ENCODE measurements at places on chromosomes 4 and X.

DNA sequence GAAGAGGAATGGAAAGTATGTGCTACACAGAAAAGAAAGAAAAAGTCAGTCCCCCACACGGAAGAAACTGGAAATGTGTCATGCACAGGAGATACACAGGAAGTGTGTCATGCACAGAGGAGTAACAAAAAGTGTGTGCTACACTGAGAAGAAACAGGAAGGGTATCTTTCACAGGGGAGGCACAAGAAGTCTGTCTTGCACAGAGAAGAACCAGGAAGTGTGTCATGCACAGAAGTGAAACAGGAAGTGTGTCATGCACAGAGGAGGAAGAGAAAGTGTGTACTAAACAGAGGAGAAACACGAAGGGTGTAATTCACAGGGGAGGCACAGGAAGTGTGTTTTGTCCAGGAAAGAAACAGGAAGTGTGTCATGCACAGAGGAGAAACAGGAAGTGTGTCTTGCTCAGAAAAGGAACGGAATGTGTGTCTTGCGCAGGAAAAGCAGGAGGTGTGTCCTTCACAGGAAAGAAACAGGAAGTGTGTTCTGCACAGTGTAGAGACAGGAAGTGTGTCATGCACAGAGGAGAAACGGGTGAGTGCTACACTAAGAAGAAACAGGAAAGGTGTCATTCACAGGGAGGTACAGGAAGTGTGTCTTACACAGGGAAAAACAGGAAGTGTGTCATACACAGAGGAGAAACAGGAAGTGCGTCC is 527.2 kb upstream of the PRKX start:
- no peak for DNase-seq

DNA sequence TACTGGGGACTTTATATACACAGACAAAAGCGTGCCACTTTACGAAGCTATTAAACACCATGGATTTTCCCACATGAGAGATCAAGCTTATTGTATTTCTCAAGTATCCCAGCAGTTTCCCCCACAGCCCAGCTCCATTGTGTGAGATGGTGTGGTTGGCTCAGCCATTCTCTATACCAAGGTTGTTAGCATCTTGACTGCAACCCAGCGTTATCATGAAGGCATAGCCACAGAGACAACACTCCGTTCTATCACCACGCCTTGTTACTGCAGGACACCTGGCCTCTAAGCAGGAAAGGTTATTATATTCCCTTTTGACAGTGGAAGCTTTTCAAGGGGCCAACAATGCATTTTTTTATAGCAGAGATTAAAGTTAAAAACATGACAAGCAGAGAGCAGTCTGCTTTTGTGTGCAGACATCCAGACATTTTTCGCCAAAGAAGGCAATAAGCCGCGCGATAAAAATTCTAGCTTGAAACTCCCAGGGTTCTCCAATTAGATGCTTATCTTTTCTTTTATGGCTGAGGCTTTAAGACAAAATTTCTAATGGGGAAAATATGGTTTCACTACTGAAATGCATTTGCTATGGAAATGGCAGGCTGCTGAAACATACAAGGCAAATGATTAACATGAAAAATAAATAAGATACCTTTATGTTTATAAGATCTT is 206.1 kb downstream of the MID1 start:
- no peak for DNase-seq

- DNase-seq = peak; percentile 79
These were observed 52.8 kb downstream of the FHDC1 start for GRCh38 chr4:152988721-152989553.

DNA sequence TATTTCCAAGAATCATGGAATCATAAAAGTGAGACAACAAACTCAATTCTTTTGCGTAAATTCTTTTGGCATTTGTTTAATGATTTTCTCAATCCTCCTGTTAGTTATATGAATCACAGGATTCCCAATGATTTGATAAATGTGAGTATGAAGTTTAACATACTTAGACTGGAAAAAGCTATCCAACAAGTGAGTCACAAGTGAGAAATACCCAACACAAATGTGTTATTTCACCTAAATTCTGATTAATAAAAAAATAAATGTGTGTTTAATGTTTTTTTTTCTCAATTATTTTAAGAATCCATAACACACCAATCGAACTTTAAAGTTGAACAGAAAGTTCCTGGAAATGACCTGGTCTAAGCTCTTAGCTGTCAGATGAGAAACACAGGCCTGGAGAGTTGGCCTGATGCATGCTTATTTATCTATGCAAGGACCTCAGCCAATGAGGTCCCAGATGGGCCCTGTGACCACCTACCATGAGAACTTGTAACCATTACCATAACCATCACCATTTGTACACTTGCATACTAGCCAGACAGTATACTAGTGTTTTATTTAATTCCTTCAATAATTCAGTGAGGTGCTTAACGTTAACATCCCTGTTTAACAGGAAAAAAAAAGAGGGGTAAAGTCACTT is 386.7 kb downstream of the SPRY1 start:
- DNase-seq = no peak

DNA sequence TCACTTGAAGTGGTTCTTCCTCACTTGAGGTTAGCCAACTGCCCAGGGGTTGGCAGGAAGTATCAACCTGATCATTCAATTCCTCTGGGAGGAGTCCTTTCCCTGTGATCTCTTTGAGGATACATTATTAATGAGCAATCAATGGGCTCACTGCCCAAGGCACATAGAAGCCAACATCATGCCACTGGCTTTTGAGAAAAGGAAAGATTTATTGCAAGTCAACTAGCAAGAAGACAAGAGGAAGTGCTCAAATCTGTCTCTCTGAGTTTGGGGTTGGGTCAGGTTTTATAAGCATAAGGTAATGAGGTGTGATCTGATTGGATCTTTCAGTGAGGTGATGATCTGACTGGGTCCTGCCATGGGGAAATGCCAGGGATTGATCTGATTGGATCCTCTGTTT is 39.6 kb downstream of the FGFBP1 start:
- DNase-seq = no peak

GRCh38 chr4:68954126-68954525 is 2.5 kb upstream of the UGT2A3 start:
- no peak for DNase-seq

- peak; percentile 0 for DNase-seq
These were observed 2.7 kb downstream of the SLC39A8 start for GRCh38 chr4:102342404-102343074.

GRCh38 chr4:31058656-31059055 is 338.5 kb downstream of the PCDH7 start:
- peak; percentile 40 for DNase-seq

DNA sequence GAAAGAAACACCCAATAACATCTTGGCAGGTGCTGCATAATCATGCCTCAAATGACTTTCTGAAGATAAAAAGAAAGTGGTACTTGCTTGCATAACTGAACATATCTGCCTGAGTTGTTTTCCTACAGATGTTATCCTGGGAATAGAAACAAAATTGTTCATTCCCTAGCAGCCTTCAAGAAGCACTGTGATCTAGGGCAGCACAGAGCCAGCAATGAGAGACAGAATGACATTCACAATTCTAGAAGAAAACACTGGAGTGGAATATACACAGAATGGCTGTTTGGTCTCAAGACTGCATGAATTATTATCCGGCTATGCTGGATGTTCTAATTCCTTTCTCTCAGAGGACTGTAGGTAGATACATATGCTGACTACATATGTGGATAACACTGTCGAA is 790.9 kb downstream of the PDHA2 start:
- DNase-seq = no peak

GRCh38 chrX:129585691-129586090 is 45.6 kb downstream of the OCRL start:
- no peak for DNase-seq

- no peak for DNase-seq
These were observed 264.1 kb downstream of the CBLL2 start for GRCh38 chrX:22536746-22537304.

- no peak for DNase-seq
These were observed 134.4 kb downstream of the EDA2R start for GRCh38 chrX:66504481-66504880.

GRCh38 chr4:90357117-90357710 is 230.0 kb downstream of the CCSER1 start:
- DNase-seq = no peak

DNA sequence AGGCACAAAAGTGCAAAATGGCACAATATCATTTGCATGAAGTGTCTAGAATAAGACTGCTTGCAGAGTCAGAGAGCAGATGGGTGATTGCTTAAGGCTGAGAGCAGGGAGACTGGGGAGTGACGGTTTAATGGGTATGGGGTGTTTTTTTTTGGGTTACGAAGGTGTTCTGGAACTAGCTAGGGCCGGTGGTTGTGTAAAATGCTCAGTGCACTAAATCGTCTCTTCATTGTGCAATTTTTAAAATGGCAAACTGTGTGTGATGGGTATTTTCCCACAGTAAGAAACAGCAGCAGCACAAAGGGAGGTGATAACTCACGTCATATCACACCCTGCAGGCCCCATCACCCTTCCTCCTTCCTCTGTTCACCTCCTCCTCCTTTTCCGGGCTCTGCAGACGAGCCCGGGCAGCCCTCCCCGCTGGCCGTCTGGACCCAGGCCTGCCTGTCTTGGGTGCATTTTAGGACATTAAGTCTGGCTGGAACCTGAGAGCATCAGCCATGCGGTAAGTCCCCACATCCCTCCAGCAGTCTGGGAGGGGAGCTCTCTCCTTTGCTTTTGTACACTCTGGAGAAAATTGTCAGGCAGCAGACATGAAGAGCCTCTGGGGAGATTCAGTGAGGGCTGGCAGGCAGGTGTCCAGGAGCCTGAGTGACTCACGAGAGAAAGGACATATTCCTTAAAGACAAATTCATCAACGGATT is 42.7 kb downstream of the ASMT start:
- DNase-seq = no peak

GRCh38 chr4:127995776-127996175 is 30.6 kb downstream of the ABHD18 start:
- no peak for DNase-seq

GRCh38 chr4:107838861-107839565 is 14.3 kb downstream of the SGMS2 start:
- no peak for DNase-seq

- no peak for DNase-seq
These were observed 35.1 kb downstream of the NELFA start for GRCh38 chr4:1973661-1974060.

GRCh38 chrX:18649498-18649951 is 22.4 kb downstream of the RS1 start:
- DNase-seq = no peak

- peak; percentile 24 for DNase-seq
These were observed at the start of gene NDNF for GRCh38 chr4:121072224-121073003. Gene NDNF (minus strand): TSS chr4:121072535. CDS start chr4:121045837, 26,698 bp downstream.

DNA sequence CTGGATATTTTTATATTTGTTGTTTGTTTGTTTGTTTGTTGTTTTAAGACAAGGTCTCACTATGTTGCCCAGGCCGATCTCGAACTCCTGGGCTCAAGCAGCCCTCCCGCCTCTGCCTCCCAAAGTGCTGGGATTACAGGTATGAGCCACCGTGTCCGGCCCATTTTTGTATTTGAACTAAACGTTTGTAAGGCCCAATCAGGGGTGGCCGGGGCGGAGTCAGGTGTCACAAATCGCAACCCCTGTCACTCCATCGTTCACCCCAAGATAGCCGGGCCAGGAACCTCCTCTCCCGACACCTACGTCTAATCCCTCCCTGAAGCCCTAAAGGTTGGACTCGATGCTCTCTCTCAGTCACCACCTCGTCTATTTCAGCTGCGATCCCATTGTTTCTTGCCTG is 722 bp upstream of the EFHC2 start:
- no peak for DNase-seq

GRCh38 chr4:2168469-2169319 is 73.2 kb downstream of the HAUS3 start:
- DNase-seq = peak; percentile 21

DNA sequence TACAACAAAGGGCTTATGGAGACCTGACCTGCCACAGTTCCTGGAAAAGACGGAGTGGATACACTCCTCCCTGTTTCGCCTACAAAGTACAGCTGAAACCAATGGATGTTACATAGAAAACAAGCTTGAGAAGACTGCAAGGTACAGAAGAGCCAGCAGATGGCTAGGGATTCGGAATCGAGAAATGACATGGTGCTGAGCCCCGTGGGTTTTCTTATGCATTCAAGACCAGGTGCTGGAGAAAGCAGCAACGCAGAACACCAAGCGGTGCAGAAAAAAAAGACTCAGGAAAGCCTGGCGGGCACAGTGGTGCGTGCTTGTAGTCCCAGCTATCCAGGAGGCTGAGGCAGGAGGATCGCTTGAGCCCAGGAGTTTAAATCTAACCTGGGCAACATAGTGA is 13.8 kb downstream of the TIMM17B start:
- DNase-seq = peak; percentile 33

GRCh38 chr4:89048906-89049601 is 7.9 kb downstream of the FAM13A start:
- no peak for DNase-seq

DNA sequence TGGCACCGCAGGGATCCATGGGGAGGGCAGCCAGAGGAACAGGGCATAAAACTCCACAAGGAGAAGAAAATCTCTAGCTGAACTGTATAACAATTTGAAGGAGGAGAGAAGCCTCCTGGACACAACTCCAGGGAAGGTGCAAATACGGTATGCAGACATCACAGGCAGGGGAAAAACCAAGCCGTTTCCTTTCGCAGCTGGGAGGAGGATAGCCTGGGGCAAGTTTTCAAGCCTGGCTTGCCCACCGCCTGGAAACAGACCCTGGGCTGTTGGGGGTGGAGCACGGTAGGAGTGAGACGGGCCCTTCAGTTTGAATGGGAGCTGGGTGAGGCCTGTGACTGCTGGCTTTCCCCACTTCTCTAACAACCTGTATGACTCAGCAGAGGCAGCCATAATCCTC is 43.4 kb upstream of the TAF9B start:
- DNase-seq = no peak

GRCh38 chr4:145521282-145521681 is 39.6 kb downstream of the SMAD1 start:
- no peak for DNase-seq

DNA sequence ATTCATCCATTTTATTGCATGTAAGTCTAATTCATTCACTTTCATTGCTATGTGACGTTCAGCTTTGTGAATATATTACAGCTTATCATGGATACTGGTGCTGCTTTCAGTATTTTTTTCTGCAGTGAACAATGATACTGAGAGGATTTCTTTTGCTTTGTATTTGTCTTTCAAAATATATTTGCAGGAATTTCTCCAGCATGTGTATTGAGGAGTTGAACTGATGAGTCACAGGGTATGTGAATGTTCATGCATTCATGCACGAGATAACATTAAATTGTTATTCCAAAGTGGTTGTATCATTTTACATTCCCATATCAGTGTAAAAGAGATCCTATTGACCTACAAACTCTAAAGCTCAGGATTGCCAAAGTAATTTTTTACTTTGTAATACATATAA is 283.8 kb upstream of the ARSJ start:
- no peak for DNase-seq

Data from NCI-H146 (cell line).